Activated CD8-positive, alpha-beta memory T cell treated with anti-CD3 and anti-CD28 coated beads for 4 hours (primary cell): ENCODE measurements at places on chromosomes 2 and 18.

DNA sequence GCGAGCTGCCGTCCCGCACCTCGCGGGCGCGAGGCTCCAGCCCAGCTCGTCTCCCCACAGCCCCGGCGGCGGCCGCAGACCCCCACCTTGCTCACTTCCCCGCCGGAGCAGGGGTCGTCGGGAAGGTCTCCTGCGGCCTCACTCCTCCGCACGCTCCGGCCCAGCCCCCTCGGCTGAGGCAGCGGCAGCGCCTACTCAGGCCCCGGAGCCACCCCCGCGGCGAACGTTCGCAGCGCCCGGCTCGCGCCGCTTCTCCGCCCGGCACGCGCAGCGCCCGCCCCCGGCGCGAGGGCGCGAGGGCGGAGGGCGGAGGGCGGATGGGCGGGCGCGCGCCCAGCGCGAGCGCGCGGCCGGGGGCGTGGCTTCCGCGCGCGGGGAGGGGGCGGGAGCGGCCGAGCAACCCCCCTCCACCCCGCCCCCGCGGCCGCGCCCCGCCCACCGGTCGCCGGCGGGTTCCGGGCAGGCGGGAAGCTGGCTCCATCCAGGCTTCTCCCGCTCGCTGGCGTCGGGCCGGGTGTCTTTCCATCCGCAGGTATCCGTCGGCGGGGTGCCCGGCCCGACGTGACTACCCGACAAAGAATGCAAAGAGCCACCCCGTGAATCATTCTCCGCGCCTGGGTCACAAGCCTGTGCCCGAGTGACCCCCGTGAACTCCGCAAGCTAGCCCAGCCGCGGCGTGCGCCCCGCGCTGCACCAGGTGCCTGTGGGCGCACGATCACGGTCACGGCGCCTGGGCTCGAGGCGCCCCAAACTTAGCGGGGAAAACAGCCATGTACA is at the start of gene DTNB:
TSS of gene DTNB (minus strand) at position 278 of the 777 bp plus-strand sequence. CDS start 20,917 bp downstream, outside the sequence.
- peak; percentile 58 for DNase-seq

- DNase-seq: no peak
These were observed 256.2 kb downstream of the TSN start for GRCh38 chr2:122011493-122012270.

GRCh38 chr2:176188774-176189680 is 559 bp downstream of the HOXD1 start:
- DNase-seq: no peak

- no peak for DNase-seq
These were observed 19.2 kb upstream of the GRP start for GRCh38 chr18:59200787-59201186.

DNA sequence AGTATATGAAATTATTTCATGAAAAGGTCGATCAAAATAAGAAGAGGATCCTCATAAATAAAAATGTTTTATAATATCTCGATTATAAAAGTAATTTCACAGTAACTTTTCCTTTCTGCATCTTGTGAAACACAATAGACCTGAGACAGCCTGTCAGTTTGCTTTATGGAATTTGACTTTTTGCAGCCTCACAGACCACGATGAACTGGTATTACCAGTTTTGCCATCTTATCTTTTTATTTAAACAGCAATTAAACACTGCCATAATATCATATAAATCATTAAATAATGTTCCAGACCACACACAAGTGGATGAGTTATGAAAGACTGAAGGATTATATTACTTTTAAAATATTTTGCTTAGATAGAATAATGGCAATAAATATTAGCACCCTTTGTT is 10.7 kb upstream of the GALNT3 start:
- no peak for DNase-seq

- DNase-seq: no peak
These were observed 53.5 kb upstream of the ZDBF2 start for GRCh38 chr2:206220997-206221396.

DNA sequence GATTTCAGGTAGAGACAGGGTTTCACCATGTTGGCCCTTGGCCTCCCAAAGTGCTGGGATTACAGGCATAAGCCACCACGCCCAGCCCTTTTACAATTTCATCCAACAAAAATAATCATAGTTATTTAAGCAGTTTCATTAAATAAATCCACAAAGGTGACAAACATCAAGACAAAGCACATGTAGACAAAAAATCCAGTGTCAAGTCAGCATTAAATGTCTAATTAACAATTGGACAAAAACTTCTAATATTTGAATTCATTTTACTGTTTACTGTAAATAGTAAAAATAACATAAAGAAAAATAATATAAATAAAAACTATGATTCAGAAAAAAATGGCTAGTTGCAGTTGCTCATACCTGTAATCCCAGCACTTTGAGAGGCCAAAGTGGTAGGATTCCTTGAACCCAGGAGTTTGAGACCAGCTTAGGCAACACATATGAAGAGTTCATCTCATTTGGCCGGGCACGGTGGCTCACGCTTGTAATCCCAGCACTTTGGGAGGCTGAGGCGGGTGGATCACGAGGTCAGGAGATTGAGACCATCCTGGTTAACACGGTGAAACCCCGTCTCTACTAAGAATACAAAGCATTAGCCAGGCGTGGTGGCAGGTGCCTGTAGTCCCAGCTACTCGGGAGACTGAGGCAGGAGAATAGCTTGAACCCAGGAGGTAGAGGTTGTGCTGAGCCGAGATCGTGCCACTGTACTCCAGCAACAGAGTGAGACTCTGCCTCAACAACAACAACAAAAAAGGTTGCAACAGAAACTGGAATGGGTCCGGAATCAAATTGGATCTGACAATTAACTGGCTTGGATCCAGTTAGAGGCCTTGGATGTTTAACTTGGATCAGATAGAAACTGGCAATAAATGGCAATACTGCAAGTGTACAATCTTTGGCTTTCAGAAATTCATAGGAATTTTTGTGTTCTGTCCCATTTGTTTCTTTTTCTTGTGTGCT is 56.9 kb upstream of the MAT2A start:
- no peak for DNase-seq

DNA sequence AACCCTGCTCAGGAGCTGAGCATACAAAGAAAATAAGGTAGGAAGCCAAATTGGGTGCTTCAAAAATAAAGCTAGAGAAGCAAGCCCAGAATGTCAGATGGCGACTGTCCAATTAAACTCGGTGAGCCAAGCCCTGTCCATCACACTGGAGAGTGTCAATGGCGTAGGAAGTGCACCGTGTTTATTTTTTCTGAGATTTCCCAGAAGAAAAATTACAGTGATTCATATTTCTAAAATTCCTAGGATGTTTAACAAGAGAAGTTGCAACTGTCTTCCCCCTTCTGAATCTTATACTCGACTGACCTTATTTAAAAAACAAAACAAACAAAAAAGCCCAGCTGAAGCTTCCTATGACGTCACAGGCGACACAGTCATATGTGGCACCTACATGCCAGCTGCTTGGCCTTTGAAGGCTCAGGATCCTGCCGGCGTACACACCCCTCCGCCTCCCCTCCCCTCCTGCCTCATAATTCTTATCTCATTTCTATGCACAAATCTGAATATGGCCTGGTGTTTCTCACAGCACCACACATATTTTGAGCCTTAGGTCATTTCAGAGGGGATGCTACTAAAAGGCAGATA is 60.8 kb downstream of the MBP start:
- peak; percentile 42 for DNase-seq

- DNase-seq: no peak
These were observed 649.4 kb downstream of the TDRD15 start for GRCh38 chr2:21773168-21773567.

DNA sequence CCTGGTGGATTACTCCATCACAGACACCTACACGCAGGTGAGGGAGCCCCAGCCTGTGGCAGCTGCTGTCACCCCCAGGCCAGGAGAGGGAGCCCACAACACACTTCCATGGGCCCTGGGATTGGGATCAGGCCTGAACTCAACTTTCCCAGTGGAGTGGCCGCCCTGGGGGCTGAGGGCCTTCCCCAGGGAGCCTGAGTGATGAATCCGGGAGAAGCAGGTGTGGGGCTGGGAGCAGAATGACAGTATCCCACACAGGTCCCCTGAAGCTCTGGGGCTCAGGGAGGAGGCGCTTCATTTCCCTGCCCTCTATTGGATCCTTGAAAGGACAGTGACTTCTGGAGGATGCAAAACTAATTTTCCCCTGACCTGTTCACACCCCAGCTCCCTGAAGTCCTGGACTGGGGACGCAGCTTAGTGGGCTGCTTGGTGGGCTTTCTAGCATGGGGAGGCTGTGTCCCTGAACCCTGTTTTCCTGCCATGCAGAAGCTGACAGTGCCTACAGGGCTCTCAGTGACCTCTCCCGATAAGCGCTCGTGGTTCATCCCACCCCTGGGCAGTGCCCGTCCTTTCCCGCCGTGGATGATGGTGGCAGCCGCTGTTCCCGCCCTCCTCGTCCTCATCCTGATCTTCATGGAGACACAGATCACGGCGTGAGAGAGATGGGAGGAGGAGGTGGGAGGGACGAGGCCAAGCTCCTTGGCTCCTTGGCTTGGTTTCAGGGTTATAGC is 11.0 kb downstream of the SLC4A3 start:
- DNase-seq: no peak

DNA sequence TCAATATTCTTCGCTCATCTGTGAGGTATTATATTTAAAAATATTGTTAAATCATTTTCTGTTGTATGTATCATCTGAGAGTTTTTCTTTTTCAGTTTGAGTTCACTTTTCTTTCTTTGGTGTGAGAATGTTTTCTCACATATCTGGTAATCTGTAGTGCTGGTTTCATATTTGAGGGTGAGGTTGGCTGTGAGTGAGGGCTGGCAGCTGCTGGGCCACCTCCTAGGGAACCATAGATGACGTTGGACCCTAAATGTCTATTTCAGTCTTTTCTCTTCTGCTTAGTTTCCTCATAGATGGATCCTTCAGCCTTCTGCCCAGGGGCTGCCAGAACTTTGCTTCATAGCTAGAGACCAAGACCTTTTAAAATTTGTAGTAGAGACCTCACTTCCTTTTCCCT is 33.5 kb downstream of the MGAT5 start:
- no peak for DNase-seq
